ENCODE measurements at places on chromosomes 5 and 9.

DNA sequence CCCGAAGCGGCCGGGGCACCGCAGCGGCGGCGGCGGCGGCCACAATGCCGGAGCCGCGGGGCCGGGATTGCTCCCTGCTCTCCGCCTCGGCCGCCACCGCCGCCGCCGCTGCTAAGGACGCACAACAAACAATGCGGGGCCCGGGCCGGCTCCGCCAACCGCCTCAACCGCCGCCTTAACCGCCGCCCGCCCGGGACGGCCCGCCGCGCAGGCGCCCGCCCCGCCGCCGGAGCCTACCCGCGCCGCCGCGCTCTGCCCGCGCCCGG lies 254 bp downstream of the STRBP start:
- DNase-seq: no peak

DNA sequence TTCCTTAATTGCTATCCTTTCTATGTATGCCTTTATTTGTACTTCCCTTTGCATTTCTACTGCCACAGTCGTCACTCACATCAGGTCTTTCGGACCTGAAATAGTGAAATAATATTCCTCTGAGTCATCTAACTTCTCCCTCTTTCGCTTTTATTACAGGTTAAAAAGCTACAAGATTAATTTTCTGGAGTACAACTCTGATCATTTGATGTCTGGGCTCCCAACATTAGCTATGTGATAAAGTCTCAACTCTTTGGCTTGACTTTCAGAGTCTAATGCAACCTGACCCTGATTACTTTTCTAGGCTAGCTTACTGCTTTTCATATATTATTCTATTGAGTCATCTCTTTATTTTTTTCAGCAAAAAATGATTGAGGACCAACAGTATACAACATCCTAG lies 638.8 kb upstream of the WWC1 start:
- no peak for DNase-seq

GRCh38 chr9:71793386-71794105 lies 25.2 kb upstream of the CEMIP2 start:
- no peak for DNase-seq

DNA sequence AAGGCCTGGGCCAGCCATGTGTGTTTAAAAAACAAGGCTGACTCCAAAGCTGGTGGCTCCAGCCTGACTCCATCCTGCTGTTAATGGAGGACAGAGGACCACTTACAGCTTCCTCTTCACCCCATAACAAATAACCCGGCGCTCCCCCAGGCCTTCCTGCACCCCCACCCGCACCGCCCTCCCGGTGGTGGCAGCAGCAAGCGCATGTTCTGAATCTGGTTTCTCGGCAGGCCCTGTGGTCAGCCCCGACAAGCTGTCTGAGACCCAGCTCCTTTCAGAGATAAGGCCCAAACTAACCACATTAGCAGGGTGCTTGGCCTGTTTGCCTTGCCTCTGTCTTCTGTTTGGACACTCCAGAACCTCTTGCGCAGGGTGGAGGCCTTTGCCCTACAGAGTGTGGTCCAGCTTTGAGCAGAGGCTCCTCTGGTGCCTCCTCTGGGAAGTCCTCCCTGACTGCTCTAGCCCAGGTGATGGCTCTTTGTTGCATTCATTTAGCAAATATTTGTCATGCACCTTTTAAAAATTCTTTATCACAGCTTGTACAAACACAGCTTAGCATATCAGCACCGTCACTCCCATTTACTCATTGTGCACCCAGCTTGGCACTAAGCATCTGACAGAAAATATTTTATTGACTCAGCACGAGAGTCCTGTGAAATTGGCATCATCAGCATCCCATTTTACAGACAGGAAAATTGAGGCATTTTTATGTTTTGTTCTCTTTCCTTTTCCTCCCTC lies 78.4 kb downstream of the NDFIP1 start:
- no peak for DNase-seq

GRCh38 chr5:142544946-142545649 lies 140.8 kb downstream of the FGF1 start:
- no peak for DNase-seq
